ENCODE measurements at places on chromosomes 1 and 21. TPM values are rescaled to one million over a fixed set of nuclear protein-coding genes. Genes with fewer than 3 reads are reported as not detected.

DNA sequence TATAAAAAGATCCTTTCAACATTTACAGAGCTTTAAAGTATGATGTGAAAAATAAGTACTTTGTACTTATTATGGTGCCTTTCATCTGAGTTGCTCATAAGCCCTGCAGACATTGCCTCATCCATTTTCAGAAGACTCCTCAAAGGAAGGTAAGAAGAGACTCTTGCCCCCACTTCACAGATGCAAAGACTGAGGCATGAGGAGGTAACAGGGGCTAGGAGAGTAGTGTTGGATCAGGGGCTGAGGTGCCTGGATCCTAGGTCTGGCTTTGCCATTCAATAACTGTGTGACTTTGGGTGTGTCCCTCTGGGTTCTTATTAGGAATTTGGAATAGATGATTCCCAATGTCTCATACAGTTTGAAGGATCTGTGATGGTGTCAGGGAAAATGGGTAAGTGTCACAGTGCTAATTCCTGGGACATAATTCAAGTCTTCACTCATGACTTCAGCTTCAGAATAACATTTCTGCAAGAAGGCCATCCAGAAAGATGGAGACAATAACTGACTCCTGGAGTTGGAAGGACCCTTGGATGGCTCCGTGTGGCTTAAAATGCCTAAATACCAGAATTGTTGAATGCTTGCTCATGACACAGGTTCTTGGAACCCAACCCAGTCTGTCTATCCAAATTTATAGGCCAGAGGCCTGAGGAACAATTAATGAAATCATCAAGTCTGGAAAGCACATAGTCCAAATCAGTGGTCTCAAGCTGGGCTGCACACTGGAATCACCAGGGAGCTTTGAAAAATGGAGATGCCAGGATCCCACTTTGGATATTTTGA, 93.1 kb upstream of the RUNX1 start:
- DNase-seq = no peak

DNA sequence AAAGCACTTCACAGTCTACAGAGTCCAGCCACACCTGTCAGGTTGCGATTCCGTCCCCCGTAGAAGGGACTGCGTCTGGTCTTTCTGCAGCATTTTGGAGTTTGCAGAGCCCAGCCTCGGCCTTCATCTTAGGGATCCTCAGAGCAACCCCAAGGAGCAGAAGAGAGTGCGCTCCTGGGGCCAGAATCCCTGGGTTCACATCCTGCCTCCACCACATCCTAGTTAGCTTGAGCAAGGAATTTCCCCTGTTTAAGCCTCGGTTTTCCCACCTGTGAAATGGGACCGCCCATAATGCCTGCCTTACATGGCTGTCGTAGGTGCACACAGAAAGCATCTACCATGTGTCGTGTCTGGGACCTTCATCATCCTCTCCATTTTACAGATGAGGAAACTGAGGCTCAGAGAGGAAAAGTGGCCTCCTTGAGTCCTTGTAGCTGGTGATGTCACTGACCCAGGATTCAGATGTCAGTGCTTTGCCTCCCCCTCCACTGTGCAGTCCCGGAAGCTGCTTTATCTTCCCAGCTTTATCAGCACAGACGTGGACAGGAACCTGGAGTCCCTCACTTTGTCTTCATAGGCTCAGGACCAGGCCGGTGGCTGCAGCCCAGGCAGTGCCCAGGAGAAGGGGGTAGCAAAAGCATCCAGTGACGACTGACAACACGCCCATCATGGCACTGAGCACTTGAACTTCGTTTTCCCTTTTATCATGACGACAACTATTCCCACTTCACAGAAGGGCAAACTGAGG, 438.5 kb downstream of the MATN1 start:
- DNase-seq = no peak

GRCh38 chr1:201750120-201750519, 78.8 kb upstream of the IPO9 start:
- DNase-seq = no peak

GRCh38 chr1:172351346-172351745, 69.1 kb upstream of the C1orf105 start:
- DNase-seq = no peak

- no peak for DNase-seq
Observed at GRCh38 chr1:34073028-34073695, 91.9 kb downstream of the CSMD2 start.

DNA sequence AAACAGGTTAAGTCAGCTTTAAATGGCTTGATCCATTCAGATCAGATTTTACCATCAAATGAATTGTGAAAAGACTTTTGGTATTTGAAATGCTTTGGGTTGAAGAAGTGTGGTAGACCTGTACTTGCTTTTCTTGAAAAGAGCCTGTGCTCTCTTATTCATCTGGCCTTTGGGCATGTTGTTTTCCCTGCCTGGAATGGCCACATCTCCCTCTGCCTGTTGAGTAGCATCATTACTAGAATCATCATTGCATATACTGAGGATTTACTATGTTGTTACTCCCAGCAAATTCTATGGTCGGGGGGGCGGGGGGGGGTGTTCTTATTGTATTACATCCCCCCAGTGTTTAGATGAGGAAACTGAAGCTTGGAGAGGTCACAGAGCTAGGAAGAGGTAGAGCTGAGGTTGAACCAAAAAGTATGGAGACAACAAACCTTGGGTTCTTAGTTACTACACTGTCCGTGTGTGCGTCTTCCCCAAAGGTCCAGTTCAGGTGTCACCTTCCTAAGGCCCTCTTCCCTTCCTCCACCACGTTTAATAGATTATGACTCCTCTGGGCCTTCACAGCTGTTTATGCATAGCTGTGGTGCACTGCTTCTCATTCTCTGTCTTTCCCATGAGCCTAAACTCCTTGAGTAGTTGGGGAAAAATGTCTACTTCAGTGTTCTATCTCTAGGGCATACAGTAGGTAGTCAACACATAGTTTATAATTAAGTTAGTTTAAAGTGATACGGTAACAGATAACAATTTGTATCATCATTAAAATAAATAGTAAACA, 246.4 kb upstream of the HOOK1 start:
- no peak for DNase-seq

DNA sequence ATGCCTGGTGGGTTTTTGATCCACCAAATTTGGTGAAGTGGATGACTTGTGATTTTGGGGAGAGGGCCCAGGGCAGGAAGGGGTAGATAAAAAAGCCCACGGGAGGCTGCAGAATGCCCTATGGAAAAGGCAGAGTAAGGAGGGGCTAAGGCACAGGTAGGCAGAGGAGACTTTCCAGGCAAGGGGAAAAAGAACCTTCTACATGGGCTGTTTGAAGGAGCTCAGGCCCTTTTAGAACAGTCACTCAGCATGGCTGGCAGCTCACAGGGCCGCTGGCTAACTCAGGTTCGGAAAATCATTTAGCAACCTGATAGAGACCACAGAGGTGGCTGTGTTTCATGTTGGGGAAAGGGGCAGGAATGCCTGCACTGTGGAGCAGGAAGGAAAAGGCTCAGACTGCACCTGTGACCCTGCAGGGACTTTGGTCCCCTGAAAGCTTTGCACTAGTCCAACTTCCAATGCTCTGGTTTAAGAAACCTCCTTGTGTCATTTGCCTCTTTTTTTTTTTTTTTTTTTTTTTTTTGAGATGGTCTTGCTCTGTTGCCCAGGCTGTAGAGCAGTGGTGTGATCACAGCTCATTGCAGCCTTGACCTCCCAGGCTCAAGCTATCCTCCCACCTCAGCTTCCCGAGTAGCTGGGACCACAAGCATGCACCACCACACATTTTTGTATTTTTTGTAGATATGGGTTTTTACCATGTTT, 58.5 kb upstream of the ENAH start:
- no peak for DNase-seq

DNA sequence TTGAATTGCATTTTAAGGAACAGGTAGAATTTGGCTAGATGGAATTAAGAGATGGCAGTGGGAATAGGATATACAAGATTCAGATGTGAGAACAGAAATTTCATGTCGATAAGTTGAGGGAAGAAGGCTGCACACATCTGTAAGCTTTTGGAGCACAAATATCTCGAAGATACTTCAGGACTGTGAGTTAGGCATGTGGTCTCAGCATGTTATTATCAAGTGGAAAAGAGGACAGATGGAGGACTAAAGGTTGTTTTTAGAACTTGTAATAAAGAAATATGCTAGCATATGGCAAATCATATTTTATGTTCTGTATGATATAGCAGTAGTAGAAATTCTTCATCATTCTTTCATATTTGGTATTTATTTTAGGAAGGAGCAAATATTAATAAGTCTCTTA, 61.5 kb downstream of the KIF1B start:
- DNase-seq = no peak

- no peak for DNase-seq
Observed at GRCh38 chr1:6033986-6034749, 11.5 kb upstream of the KCNAB2 start.

GRCh38 chr1:201360901-201361651, 16.4 kb downstream of the TNNT2 start:
- no peak for DNase-seq

DNA sequence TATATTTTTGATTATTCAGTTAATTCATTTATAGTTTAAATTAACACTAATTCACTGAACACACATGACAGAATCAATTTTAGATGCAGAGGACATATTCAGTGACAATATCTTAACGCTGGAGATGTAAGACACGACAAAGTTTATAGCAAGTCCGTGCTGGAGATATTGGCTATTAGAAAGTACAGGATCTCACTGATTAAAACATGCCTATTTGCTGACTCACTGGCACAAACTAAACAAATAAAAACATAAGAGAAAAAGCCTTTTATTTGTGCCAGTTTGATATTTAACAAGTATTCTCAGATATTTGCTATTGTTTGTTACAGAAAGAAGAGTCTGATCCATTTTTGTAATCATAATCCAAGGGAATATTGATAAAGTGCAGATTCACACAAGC, 1122.9 kb upstream of the B3GALT2 start:
- no peak for DNase-seq

- DNase-seq = no peak
Observed at GRCh38 chr1:9294405-9294773, 1.7 kb downstream of the SPSB1 start.

- DNase-seq = no peak
Observed at GRCh38 chr1:59631561-59632255, 183.0 kb upstream of the HOOK1 start.

DNA sequence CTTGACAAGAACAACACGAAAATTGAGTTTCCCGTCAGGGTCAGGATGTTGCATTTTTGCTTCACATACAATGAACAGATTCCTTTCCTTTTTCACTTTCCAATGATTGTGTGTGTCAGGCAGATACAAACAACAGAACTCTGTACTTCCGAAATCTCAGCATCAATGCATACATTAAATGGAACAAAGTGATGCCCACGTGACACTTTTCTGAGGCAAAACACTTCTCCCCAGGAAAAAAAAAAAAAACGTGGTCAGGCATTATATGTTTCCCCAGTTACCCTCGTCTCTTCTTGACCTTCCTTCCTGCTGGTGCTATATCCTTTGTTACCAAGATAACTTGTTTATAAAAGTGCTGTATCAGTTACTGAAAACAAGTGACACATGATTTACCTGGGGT, 181.8 kb downstream of the ZNF281 start:
- no peak for DNase-seq

Gene DNALI1
- not detected for total RNA-seq

Gene SPRR2A
- total RNA-seq = not detected

Gene TRIM17
- total RNA-seq = 2.2 TPM

Gene SHISA4
- total RNA-seq = 2.5 TPM

Gene SV2A
- 1.4 TPM for total RNA-seq

Measured in natural killer cell treated with Interleukin-12 subunit alpha and Interleukin-12 subunit beta and Interleukin-15 and Interleukin-18, amount 100 ng/mL, for 72 hours (primary cell).